ENCODE measurements at places on chromosomes 11 and 22. TPM values are rescaled to one million over a fixed set of nuclear protein-coding genes. Genes with fewer than 3 reads are reported as not detected.
A peak's percentile ranks its signal among the peaks of the same experiment; 100 is the strongest.

- no peak for ATAC-seq
Measured at GRCh38 chr11:121422675-121423074, 29.4 kb upstream of the SORL1 start.

DNA sequence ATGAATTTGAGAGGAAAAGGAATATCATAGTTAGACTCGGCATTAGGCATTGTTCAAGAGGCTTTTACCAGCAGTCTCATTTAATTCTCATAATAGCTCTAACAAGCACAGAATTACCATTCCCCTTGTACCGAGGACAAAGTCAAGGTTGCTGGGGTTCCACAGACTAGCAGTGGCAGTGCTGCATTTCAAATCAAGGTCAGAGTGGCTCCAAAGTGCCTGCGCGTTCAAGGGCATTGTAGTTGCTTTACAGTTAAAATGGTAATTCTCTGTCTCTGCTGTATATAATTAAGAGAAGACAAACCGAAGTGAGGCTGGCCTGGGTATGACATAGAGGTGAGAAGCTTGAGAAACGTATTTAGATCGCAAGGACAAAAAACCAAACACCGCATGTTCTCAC lies 40.4 kb upstream of the TP53AIP1 start:
- no peak for ATAC-seq

OR8K5 gene
- not detected for total RNA-seq

OVOL1 gene
- total RNA-seq = 49.0 TPM

CHRM1 gene
- not detected for total RNA-seq

DNA sequence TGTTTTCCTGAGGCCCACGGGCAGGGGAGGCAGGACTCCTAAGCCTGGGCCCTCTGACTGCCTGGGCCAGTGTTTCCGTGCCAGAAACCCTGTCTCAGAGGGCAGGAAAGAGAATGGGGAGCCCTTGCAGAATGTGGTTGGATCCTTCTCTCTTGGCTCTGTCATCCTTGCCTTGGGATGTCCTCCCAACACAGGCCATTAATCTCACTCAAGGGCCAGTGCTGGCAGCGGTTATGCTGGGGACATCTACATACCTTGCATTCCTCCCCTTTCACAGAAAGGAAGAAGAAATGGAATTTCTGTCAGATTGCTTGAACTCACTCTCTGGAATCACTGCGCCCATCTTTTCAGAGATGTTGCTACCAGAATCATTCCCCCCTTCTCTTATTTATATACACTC lies 296.9 kb downstream of the KIRREL3 start:
- ATAC-seq = no peak

GP1BB gene
- 2.0 TPM for total RNA-seq

C11orf21 gene
- total RNA-seq = 0.08 TPM

FOLR1 gene
- 0.96 TPM for total RNA-seq

DNA sequence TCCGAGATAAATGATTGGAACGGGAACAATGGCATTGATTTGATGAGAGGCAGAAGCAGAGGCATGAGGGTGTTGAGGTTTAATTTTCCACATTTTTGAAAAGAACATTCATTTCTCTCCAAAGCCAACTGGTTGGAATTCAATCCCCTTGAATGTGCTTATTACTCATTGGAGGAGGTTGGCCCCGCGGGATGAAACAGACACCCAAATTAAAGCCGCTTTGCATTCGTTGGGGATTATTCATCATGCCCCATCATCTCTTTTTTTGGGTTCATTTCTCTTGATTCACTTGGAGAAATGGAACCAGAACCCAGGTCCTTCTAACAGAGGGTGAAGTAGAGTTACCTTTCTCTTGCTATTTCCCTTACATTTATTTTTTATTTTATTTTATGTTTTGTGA lies 47.6 kb upstream of the PARVG start:
- ATAC-seq = no peak

DNA sequence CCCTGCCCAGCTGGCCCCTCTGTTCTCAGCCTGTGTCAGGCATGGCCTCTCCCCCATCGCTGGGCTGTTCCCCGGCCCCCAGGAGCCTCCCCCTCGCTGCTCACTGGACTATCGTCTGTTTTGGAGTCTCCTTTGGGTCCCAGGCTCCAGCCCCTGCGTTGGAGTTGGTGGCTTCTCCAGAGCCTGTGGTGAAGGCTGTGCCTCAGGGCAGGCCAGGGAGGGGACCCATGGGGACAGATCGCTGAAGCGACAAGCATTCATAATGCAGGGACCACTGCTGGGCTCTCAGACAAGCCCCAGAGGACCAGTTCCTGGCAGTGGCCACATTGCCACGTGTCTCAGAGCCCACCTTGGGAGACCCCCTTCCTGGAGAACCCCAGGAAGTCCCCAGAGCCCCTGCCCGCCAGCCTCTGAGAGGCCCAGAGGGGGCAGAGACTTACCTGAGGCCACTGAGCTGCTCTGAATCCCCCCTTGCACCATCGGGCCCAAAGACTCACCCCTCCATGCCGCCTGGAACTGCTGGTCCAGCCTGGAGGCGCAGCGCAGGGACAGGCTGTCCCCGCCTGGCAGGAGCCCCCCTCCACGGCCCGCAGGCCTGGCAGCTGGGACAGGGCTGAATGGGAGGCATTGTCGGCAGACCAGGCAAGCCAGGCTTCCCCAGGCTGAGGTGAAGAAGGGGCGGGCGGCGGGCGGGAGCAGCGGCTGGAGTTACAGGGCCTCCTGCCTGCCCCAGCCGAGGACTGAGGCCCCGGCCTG lies at the start of gene CHADL:
TSS of gene CHADL (minus strand) at position 555 of the 756 bp plus-strand sequence. CDS start at position 505, 50 bp downstream.
- ATAC-seq = no peak

- no peak for ATAC-seq
Measured at GRCh38 chr11:36390963-36391471, 94.9 kb downstream of the PRR5L start.

DNA sequence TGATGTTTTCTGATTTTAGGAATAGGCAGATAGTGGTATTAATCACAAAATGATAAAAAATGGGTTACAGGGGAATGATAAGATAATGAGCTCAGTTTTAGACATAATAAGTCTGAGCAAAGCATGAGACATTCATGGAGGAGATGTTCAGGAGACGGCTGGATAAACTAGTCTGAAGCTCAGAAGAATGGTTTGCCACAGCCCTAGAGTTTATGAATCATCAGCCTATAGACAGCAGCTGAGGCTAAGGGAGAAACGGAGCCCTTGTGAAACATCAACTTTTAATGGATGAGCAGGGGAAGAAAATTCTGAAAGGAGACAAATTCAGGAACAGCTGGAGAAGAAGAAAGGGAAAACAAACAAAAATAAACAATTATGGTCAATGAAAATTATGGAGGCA lies 87.2 kb downstream of the RELT start:
- peak; percentile 67 for ATAC-seq

DNA sequence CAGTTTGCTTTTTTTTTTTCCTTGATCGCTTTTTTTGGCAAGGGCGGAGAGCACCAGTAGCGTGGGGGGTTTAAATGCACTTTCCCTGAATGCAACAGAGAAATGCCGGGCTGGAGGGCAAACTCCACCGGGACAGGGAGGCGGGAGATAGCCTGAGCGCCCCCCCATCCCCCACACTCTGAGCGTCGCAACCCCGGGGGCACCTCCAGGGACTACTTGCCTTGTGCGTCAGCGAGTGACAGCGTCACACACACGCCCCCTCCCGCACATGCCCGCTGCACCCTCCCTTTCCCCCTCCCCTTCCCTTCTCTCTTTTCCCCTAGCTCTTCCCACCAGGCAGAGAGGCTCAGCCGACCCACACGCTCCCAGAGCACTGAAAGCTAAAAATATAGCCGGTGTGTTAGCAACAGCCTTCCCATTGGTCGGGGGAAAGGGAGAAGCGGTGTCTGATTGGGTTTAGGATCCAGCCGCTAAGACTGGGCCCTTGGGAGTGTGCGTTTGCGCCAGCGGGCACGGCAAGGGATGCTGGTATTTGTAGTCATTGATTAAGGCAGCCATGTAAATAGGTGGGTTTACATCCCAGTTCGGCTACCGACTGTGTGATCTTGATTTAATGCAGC lies 1.7 kb upstream of the TOB2 start:
- ATAC-seq = peak; percentile 75

DNA sequence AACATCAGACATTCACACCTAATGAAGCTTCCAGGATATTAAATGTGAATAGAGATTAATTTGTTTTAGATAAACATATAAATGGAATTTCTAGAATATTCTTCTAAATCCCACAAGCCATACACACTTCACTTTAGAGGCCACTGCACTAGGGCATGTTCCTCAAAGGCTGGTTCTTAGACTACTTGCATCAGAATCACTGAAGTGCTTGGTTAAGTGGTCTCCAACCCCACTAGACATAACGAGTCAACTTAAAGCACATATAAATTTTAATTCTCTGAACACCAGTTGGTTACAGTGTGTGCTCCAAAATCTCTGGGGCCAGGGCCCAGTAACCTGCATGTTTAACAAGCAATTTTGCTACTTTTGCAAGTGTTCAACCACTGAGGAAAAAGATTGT lies 7.9 kb upstream of the ALKBH8 start:
- ATAC-seq = no peak

DNA sequence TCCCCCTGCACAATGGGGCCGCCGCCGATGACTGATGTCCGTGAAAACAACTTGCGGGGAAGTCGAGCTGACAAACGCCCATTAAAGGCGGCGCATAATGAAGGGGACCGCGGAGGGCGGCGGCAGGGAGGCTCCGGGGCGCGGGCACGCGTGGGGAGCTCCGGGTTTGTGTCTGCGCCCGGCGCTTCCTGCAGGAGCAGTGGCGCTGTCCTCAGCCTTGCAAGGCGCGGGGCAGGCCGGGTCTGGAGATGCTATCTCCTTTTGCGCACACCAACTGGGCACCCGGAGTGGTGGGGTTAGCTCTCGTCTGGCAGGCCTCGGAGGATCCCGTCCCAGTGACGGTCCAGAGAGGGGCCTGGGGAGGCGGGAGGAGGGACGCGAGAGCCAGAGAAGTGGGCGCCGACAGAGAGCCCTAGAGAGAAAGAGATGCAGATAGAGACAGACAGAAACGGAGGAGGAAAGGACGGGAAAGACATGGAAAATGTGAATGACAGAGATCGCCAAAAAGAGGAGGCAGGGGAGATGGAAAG lies 390 bp upstream of the FGF3 start:
- ATAC-seq = no peak

DNA sequence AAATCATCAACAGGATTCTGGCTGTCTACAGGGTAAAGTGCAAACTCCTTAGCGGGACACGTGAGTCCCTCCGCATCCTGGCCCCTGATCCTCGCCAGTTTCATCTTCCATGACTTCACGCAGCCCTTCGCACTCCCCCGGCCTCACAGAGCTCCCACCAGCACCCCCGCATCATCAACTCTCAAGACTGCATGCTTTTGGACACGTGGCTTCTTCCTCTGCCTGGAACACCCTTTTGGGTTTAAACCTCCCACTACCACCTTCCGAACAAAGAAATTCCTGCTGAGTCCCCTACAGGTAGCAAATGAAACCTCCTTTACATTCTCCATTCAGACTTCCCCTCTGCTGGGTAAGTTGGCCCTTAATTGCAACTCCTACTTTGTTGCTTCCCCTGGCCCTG lies 12.6 kb upstream of the EIF3M start:
- ATAC-seq = no peak

- no peak for ATAC-seq
Measured at GRCh38 chr11:34507156-34507555, 6.4 kb downstream of the ELF5 start.

DNA sequence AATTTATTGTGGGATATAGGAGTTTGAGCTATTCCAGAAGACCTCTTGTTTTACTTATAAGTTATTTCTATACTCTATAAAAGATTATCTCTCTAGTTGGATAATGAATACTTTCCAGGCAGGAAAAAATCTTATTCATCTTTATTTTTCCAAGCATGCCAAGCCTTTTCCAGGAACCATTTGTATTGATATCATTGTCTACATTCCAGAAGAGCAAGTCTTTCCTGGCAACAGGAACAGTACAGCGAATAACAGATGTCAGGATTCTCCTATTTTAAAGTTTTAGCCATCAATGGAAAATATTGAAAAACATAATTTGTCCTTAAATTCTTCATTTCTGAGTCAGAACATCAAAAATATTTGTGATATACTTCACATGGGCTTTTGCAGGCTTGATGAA lies 5.2 kb upstream of the NXPE1 start:
- no peak for ATAC-seq

- no peak for ATAC-seq
Measured at GRCh38 chr22:50071432-50072166, 13.5 kb upstream of the TTLL8 start.

SERPING1 gene
- 16.7 TPM for total RNA-seq

- no peak for ATAC-seq
Measured at GRCh38 chr22:30186510-30186909, 60.0 kb downstream of the LIF start.

RASD2 gene
- 0.28 TPM for total RNA-seq

- peak; percentile 93 for ATAC-seq
Measured at GRCh38 chr22:24965822-24966626, 13.5 kb downstream of the KIAA1671 start.

DNA sequence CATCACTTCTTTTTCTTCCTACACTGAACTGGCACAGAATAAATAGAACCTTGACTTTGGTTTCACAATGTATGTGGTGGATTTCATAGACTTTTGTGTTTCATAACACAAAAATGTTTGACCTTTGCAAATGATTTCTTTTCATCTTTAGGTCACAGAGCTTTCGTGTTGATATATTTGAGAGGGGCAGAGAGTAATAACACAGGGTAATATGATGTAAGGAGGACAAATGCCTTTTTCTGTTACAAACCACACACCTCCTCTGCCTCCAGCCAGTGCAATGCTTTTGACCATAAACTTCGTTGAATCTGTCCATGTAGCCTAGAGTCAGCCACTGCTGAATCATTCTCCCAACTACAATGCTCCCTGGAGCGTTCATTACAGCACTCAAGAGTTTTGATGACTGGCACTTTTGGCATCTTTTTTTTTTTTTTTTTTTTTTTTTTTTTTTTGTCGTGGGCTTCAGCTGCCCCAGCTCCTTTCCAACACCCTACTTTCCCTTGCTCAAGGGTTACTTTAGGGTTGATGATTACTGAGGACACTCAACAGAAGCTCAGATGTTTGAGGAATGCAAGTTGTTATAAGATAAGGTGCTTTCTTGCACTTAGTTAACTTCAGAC lies 11.4 kb upstream of the CAT start:
- no peak for ATAC-seq

DNA sequence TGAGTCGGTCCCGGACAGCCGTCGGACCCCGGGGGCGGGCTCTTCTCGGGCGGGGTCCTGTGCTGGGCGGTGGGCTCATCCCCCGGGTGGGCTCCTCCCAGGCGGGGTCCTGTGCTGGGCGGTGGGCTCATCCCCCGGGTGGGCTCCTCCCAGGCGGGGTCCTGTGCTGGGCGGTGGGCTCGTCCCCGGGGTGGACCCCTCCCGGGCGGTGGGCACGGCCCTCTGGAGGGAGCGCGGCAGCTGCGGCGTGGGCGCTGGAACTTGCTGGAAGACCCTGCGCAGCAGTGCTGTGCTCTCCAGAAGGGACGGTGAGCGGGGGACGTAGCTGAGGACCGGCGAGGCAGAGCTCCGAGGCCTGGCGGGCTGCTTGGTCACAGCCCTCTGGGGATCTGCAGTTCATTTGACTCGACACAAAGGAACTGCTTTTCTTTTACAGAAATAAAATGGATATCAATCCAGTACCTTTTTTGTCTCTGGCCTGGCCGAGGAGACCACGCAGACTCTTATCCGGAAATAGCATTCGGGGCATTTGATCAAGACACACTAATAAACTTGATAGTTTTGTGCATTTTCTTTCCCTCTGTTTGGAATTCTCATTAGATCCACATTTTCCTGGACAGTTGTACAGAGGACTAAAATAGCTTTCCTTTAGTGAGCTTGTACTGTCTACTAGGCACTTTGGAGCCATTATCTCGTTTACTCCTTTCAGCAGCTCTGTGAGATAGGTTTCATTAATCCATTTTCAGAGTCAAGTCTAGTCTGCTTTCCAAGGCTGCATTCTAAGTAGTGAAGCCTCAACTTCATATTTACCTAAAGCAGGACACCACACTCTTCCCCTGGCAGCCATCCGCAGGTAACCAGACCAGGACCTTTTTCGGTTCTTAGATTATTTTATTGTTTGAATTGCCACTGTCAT lies 812 bp downstream of the JAM3 start:
- peak; percentile 42 for ATAC-seq

Measured in esophagus mucosa (tissue), 1 donor.